Ammon's horn (tissue), 1 donor: ENCODE measurements at places on chromosomes 5 and 9.

- no peak for DNase-seq
These were observed 136.5 kb downstream of the SNX18 start for GRCh38 chr5:54653956-54654614.

- DNase-seq: no peak
These were observed 32.7 kb upstream of the SPARC start for GRCh38 chr5:151719228-151720000.

GRCh38 chr9:115198001-115198400 is 80.0 kb upstream of the TNC start:
- DNase-seq: peak; percentile 8

DNA sequence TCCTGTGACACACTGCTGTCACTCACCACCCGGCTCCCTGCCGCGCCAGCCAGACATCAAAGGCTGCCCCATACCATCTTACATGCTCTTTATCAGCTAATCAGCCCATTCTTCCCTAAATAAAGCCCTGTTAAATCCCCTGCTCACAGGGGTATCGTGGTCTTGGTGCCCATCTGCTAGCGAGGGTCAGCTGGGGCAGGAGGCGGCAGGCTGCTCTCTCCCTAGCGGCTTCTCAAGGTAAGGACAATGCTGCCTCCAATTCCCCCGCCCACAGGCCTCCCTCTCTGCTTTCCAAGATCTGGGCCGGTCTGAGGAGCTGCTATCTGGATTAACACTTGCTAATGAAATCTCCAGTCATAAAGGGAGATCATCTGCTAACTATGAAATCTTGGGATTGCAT is 26.8 kb downstream of the BARHL1 start:
- DNase-seq: no peak

DNA sequence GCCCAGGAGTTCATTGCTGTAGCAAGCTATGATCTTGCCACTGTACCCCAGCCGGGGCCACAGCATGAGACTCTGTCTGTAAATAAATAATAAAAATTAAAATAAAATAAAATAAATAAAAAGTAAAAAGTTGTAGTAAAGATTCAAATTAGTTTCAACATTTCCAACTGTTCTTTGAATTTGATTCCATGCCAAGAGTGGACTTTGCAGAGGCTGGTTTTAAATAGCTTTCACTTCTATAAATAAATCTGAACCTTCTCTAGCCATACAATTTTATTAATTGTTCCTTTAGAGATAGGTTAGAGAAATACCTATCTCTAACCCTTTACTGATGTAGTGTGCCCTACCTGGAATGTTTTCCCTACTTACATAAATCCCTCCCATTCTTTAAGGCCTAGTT is 129.7 kb upstream of the SLIT3 start:
- DNase-seq: no peak

- DNase-seq: no peak
These were observed 41.2 kb upstream of the CTSL start for GRCh38 chr9:87684627-87685219.

GRCh38 chr5:113809626-113810025 is 296.1 kb downstream of the YTHDC2 start:
- DNase-seq: no peak

GRCh38 chr5:35438786-35439185 is 178.9 kb upstream of the SPEF2 start:
- no peak for DNase-seq

GRCh38 chr9:77455312-77455927 is 192.7 kb downstream of the GNA14 start:
- no peak for DNase-seq
